Spinal cord (tissue), 10 donors: ENCODE measurements at places on chromosomes 7 and 10.

- DNase-seq, result no peak
Observed at GRCh38 chr7:90900628-90901356, 304.7 kb downstream of the CDK14 start.

DNA sequence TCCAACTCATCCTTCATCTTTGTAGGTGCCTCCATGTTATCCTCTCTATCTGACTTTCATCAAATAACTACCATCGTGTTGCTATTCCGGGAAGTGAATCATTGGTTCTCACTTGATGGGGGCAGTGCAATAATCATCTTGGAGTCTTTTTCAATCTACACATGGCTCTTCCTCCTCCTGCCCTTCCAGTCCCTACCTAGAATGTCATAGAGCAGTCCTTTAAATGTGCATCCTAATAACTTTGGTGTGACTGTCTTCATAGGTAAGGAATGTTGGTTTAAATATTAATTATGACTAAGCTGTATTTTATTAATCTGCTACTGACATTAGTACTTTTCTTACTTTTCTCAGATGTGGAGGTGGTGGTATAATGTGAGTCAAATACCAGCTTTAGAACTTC is 8.4 kb upstream of the CDK14 start:
- DNase-seq, result no peak

DNA sequence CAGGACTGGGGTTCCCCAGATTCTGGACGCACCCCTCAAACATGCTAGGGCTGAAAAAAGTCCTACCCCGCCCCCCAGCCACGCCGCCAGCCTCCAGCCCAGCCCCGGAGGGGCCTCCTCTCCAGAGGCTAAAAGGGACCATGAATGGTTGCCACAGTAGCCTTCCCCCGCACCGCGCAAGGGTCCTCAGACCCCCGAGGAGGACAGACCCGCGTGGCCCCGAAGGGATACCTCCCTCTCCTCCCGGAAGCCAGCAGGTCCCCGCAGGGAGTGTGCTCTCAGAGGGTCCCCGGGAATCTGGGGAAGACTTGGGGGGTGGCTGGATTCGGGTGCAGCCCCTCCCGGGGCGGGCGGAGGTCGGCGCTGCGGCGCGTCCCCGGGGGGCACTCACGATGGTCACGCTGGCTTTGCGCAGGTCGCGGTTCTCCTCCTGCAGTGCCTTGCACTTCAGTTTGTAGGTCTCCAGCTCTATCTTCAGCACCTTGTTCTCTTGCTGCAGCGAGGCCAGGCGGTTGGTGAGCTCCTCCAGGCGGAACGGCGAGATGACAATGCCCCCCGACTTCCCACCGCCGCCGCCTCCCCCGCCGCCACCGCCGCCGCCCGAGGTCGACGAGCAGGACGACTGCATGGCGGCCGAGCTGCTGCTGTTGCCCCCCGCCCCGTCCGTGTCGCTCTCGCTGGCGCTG is 482 bp downstream of the CCDC6 start:
- DNase-seq, result no peak

DNA sequence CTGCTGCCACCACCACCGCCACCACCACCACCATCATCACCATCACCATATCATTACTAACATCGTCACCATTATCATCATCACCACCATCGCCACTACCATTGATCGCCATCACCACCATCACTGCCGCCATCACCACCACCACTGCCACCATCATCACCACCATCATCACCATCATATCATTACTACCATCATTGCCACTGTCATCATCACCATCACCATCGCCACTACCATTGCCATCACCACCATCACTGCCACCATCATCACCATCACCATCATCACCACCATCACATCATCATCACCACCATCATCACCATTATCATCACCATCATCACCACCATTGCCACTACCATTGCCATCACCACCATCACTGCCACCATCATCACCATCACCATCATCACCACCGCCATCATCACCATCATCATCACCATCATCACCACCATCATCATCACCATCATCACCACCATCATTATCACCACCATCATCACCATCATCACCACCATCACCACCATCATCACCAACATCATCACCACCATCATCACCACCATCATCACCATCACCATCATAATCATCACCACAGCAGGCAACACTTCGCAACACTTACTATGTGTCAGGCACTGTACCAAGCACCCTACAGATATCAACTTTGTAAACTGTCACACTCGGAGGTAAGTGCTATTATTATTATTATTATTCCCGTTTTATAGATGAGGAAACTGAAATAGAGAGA is 19.3 kb downstream of the NMT2 start:
- no peak for DNase-seq

- no peak for DNase-seq
Observed at GRCh38 chr7:12993025-12993424, 305.6 kb downstream of the ARL4A start.

DNA sequence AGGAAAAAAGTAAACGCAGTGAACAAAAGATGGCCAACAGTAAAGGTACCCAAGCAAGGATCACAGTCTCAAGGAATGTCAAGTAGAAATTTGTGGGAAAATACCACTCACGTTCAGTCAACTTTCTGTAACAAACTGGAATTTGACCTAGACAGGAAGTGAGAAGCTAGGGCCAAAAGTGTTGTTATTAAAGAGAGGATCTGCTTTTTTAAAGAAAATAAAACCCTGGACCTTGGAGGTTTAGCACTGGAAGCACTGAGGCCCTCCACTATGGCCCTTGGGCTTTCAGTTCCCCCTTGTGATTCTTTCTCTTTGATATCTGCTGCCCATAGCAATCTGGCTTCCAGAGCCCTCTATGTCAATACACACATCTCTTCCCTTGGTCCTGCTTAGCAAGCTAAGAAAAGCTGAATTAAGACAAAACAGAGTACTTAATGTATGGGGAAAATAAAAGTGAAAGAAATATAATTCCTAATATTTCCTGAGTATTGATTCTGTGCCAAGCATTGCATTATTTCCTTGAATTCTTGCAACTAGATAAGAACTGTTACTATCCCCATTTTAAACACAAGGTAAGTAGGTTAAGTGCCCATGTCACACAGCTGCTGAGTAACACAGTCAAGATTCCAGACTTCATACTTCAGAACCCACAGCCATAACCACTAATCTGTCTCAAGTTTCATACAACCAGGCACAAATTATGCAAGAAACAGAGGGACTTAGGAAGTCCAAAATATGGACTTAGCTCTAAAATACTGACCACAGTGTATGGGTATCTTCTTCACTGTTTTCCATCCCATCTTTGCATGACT is 2.6 kb upstream of the ZNF438 start:
- DNase-seq, result no peak

- no peak for DNase-seq
Observed at GRCh38 chr7:71826141-71826540, 586.0 kb downstream of the CALN1 start.

DNA sequence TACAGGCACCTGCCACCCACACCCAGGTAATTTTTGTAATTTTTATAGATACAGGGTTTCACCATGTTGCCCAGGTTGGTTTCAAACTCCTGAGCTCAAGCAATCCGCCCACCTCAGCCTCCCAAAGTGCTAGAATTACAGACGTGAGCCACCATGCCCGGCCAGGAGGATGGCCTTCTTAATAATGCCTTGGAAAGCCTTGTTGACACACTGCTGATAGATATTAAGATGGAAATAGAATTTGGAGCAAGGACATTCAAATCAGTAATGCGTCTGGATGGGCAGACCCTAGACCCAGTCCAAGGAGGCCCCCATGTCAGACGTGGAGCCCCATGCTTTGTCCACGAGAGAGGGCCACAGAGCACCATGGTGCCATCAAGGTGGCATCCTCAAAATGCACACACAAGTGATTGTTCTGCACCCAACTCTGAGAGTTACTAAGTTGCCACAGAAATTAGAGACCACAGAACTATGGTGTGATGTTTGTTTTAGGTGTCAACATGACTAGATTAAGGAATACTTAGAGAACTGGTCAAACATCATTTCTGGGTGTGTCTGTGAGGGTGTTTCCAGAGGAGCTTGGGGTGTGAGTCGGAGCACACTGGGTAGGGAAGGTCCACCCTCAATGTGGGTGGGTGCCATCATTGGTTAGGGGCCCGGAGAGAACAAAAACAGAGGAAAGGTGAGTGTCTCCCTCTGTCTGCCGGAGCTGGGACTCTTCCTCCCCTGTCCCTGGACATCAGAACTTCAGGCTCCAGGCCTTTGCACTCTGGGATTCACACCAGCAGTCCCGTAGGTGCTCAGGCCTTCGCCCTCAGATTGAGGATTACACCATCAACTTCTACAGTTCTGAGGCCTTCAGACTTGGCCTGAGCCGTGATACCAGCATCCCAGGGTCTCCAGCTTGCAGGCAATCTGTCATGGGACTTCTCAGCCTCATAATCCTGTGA is 34.5 kb downstream of the EBF3 start:
- DNase-seq, result no peak

- DNase-seq, result no peak
Observed at GRCh38 chr7:144649120-144649519, 186.7 kb downstream of the TPK1 start.

DNA sequence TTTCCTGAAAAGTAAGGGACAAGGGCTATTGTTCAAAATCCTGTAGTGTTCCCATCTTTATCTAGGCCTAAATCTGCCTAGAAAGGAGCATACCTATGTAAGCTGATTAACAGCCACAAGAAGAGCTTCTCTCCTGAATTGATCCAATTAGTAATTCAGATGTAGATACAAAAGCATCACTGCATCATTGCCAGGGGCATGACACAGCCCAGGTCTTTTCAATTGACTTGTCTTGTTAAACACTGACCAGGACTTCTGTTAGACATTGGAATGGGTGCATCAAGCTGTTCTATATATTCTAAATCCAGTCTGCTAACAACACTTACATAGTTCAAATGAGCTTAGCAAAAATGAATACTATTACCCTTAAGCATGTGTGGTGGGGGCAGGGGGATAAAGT is 589.2 kb downstream of the INHBA start:
- no peak for DNase-seq

- DNase-seq, result peak; percentile 74
Observed at GRCh38 chr7:26440233-26441001, 148.8 kb downstream of the SNX10 start.

DNA sequence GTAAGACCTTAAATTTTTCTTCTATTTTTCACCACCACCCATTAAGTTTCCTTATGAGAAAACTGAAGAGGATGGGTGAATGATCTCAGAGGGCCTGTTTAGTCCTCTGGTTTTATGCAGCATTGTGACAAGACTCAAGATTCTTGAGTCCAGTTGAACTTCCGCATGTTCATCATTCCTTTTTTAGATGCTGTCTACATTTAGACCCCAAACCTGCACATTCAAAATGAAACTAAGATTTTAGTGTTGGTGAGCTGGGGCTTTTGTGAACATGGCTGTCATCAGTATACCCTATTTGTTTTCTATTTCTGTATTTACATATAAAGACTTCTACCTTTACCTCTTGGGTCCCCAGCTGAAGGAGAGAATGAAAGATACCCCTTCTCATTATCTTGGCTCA is 31.1 kb downstream of the NET1 start:
- no peak for DNase-seq

DNA sequence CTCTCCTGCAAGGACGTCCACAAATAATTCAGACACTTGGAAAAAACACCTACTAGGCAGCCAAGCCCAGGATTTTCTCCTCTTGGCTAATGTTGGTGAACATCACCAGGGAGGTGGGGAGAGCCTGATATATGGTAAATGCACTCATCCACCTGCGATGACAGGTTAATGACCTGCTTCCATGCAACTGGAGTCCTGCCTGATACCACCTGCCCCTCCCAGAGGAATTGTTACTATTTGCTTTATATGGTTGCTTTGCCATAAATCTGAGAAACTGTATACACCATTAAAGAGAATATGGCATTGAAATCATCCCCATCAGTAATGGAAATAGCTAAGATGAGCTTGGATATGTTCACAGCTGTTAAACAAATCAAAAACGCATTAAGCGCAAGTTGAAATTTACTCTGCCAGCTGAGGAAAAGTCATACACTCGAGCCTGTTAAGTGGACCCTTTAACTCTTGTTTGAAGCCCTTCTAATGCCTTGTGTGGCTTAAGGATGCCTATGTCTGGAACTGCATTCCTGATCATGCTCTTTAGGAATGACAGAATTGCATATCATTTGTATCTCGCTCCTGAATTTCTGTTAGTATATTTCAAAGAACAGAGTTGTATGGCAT is 208.3 kb downstream of the PRPF18 start:
- DNase-seq, result no peak

GRCh38 chr10:89062861-89063260 is 72.3 kb downstream of the FAS start:
- DNase-seq, result no peak

DNA sequence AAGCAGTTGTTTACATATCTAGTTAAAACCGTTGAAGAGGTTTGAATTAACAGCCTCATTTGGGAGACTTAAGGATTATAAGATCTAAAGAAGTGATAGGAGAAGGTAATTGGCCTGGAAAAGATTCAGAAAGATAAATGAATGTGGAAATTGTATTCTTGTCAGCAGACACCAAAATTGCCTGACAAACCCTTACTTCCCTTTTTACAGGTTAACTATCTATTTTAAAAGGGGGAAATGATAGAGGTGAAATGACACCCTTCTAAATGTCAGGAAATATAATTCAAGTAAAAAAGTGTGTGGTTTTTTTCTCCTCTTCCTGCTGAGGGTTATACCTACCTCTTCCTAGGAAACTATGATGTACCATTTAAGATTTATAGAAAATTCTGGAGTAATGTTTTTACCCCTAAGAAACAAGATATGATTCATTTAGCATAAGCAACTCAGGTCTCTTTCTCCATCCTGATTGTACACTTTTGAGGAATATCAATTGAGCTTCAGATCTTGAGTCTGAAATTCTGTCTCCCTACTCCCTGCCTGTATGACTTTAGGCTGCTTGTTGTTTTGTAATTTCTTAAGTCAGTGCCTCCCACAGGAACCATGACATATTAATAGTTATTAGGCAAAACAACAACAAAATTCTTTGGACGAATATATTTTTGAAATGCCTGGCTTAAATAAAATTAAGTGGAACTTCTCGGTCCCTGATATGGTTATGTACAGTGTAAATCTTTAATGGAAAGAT is 250.4 kb downstream of the RNLS start:
- no peak for DNase-seq

GRCh38 chr10:5362873-5363272 is 1.9 kb upstream of the UCN3 start:
- DNase-seq, result no peak

DNA sequence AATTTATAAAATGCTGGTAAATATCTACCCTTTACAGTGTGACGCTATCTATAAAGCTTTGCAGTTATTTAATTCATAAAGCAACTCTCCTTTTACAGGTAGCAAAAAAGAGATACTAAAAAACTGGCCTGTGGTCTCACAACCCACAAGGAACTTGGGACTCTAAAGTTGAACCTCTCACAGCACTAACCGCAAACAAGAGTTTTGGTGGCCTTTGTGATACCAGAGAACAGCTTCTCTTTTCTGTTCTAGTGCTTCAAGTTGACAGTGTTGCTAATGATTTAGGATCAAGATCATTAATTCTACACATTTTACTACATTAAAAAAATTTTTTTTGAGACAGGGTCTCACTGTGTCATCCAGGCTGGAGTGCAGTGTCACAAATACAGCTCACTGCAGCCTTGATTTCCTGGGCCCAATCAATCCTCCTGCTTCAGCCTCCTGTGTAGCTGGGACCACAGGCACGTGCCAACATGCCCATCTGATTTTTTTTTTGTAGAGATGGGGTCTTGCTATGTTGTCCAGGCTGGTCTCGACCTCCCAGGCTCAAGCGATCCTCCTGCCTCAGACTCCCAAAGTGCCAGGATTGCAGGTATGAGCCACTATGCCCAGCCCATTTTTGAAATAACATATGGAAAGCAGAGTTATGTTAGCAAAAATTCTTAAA is 56.0 kb upstream of the ST8SIA6 start:
- DNase-seq, result no peak

- no peak for DNase-seq
Observed at GRCh38 chr7:2927592-2927991, 83.5 kb upstream of the GNA12 start.

GRCh38 chr7:12032146-12032545 is 178.9 kb upstream of the TMEM106B start:
- DNase-seq, result peak; percentile 23
